GM13976 (cell line): ENCODE measurements at places on chromosomes 7 and 10.

DNA sequence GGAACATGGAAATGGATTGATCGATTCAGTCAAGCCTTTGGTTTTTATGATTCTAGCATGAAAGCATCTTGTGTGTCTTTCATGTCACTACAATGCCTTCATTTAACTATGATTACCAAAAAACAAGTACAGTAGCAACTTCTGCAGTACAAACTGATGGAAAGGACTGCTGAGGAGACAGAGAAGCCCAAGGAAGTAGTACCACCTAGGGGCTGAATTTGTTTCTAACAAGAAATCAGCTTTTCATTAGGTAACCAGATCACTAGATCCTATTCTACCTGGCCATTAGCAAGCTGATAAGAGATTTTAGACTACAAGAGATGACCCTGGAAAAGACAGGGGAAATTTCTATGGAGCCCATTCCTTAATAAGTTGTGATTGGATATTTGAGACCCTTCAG lies 3.2 kb upstream of the IFIT1 start:
- peak; percentile 32 for DNase-seq

- no peak for DNase-seq
Measured at GRCh38 chr7:80900583-80901576, 18.0 kb downstream of the SEMA3C start.

DNA sequence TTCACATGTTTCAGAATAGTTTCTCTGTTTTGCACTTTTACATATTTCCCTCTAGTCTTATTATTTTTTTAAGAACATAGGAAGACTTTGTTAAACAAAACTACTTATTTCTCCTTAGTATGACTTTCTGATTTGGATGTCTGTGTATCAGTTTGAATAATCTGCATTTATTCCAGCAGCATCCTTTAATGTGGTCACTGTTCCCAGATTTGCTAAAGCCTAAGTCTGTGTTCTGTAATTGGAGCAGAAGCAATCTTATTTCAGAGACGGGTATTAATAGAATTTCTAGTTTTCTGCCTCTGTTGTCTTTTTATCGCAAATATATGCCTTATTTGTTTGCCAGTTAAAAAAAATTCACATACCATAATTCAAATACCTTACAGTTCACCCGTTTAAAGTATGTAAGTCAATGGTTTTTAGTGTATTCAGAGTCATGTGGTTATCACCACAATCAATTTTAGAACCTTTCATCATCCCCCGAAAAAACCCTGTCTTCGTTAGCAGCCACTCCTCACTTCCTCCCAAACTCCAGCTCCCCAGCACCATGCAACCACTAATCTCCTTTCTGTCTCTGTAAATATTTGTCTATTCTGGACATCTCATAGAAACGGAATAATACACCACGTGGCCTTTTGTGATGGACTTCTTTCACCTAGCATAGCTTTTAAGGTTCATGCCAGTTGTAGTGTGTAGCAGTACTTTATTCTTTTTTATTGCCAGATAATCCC lies 58.7 kb downstream of the INPP5F start:
- DNase-seq: peak; percentile 61

- no peak for DNase-seq
Measured at GRCh38 chr10:102641402-102641801, 2.9 kb upstream of the TRIM8 start.

DNA sequence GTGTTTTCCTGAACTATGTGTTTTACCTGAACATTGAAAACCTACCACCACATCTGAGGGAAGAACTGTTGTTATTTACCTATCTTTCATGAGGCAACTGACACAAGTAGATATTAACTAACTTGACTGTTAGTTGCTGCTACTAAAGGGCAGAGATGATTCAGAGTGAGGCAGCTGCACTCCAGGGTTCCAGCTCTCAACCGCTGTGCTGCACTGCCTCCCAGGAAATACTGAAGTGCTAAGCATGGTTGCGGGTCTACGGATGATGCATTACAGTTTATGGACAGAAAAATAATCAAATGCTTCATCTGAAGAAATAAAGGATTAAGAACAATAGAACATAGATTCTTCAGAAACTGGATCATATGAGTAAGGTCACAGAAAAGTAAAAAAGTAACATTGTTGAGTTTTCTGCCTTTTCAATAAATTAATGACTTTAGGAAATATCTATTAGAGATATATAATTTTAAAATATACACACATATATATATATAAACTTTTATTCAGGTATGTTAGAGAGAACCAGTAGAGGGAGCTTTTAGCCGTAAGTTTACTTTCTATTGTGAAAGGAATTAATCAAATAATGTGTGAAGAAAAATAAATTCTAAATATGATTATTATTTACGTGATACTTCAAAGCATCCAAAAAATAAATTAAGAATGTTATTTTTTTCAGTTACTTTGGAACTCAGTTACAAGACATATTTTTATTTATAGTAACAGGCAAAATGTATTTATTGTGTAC lies 620.0 kb downstream of the CNTNAP2 start:
- DNase-seq: no peak

- DNase-seq: no peak
Measured at GRCh38 chr10:73981812-73982211, 16.1 kb upstream of the VCL start.

DNA sequence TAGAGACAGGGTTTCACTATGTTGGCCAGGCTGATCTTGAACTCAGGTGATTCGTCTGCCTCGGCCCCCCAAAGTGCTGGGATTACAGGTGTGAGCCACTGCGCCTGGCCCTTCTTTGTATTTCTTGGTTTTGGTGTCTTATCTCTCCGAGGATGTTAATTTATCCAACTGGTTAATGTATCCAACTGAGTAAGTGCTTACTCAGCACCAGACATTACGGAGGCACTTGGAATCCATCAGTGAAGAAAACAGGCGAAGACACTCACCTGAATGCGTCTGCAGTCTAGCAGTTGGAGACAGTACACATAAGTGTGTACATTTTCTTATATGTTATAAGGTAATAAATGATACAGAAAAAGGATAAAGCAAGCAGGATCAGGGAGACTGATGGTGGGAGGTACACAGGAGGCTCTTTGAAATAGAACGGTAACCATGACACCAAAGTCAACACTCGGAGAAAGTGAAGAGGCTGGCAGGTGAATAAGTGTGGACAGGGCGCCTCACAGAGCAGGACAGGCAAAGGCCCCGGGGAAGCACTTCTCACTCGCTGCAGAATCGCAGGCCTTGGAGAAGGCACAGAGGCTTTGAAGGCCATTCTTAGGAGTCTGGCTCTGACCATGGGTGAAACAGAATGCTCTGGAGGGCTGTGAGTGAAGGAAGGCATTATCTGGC lies 73.1 kb downstream of the LANCL2 start:
- peak; percentile 18 for DNase-seq
